ENCODE measurements at places on chromosomes 7 and 10.

DNA sequence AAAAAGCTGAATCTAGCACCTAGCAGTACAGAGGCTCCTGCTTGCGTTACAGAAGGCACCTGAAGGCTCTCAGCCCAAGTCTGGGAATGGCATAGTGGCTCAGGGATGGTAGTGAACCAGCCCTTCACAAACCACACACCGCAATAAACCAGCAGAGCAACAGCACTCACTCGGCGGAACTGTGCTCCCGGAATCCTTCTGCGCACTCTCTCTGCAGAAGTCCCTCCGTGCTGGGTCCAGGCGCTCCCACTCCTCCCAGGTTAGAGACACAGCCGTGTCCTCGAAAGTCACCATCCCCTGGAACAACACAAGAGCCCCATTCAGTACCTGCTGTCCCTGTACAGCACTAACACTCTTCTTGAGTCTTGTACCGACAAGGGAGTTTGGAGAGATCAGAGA lies 1.5 kb downstream of the ZNF394 start:
- DNase-seq = no peak

GRCh38 chr10:79018521-79019011 lies 50.2 kb upstream of the ZMIZ1 start:
- no peak for DNase-seq

- DNase-seq = no peak
These were observed 95.9 kb upstream of the HGF start for GRCh38 chr7:81865754-81866153.

DNA sequence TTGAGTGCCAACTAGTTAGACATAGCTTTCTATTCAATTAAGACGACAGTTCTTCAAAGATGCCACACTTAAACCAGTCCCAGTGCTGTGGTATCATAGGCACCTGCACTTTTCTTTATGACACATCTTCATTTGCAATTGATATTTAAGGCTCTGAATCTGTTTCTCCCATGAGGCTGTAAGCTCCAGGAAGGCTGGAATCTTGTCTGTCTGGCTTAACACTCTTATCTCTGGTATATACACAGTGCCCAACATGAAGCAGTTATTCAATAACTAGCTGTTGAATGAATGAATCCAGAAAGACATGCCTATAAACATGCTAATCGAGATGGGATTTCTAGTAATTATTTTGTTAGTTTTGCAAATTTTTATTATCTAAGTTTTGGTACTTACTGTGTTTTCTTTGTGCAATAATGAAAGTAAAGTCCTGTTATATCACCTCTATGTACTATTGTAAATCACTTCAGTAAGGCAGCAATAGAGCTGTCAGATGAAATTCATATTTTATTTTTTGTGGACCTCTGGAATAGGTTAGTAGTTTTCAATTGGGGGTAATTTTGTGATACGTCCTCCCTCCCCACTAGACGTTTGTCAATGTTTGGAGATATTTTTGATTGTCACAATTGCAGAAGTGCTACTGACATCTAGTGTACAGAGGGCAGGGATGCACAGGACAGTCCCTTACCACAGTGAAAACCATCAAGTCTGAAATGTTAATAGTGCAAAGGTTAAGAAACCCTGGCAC lies 51.3 kb upstream of the STEAP4 start:
- DNase-seq = no peak

DNA sequence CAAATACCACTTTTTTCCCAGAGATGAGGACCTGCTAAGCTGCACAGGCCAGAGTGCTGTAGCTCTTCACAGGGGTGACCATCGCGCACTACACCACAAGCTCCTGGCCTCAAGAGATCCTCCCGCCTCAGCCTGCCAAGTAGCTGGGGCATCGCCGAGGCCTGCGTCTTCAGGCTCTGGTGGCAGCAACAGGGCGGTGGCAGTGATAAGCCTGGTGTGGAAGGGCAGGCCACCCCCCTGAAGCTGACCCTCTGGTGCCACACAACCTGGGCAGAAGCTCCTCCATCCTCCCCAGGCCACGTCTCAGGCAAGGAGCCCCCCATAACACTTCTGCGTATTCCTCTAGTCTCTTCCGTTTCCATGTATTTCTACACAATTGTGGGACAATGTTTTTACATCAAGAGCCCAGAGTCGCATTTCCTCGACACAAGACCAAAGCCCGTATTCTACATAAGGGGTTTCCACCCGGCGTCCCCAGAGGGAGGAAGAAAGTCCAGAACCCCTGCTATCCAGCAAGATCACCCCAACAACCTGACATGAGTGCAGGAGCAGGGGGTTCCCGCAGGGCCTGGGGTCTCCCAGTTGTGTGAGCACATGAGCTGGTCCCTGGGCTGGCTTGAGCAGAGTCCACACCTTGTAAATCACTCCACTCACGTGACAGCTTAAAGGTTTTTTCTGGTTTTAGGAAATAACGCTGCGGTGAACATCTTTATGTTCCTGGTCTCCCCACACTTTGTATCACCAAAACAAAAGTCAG lies 37.6 kb upstream of the NCAPG2 start:
- no peak for DNase-seq

DNA sequence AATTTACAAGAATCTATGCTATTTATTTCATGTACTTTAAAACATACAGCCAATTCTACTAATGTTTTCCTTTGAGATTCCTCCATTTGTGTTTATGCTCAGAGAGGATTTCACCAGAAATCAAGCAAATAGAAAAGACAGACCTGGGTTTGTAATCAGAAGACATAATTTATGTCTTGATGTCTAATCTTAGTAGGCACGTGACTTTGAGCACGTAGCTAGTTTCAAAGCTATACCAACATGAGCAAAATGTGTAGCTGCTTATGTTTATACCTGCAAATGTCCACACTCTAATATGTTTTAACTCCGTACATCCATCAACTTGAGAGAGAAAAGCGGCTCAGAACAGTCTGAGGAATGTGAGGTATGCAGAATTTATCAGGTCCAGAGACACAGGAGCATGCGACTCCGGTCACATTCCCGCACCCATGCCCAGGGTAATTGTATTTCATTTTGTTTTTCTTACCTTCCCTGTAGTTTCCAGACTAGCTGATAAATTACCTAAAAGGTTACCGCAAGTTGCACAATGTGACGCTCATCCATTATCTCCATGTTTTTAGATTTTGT lies 40.0 kb downstream of the SVOPL start:
- DNase-seq = no peak

DNA sequence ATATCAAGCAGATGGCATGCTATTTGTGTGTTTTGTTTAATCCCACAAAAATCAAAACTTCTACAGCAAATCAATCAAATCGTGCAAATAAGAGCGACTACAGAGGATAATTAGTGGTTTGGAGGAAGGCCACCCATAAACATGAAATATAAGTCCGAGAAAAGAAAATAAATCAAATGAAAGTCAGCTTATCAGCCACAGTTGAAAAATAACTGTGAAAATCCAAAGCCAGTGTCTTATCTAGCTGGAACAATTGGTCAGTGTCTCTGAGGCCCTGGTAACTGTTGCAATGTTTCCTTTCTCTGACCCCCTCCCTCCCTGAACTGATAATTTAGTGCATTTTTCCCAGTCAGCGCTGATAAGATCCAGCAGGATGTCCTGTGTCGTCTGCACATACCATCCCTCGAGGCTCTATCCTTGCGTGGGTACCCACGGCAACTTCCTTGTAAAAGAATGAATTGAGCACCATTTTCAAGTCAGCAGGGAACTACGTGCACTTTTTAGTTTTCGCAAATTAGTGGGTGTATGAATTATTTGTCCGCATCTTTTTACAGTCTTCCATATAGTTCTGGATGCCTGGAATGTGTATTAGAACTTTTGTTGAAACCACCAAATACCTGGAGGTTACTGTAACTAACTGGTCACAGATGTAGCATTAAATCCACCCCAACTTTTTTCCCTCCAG lies 10.8 kb upstream of the JCAD start:
- DNase-seq = no peak

DNA sequence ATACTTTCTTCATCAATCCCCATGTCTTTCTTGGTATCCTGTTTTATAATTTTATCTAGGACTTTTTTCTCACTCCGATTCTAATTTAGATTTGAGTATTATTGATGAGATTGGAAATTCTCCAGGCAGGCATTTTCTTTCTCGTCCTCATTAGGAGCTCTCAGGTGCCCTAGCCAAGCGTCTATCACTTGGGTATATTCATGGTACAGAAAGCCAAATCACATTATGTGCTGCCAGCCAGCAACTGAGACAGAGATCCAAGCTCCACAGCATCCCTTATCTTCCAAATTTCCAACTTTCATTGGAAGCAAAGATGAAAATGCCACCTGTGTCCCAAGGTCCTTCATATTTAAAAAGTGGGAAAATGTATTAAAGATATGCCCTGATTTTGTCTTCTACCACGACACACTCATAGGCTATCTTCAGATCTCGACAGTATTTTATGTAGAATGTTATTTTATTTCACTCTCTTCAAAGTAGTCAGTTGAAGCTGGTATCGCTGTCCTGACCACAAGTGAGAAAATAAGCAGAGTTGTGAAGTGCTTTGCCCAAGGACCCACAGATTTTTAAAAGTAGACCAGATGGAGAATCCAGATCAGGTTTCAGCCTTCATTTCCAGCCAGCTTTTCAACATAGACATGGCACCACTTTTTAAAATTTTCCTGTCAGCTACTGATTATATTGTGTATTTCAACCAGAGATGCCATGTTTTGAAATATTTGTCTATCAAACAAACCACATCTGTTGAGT lies 773.4 kb downstream of the CNTNAP2 start:
- no peak for DNase-seq

GRCh38 chr10:84261236-84261915 lies 16.5 kb downstream of the RGR start:
- no peak for DNase-seq

- no peak for DNase-seq
These were observed 80.6 kb upstream of the RHEB start for GRCh38 chr7:151600331-151600730.

GRCh38 chr7:30973292-30973691 lies 9.5 kb downstream of the GHRHR start:
- DNase-seq = no peak

- no peak for DNase-seq
These were observed 2.7 kb upstream of the SNX13 start for GRCh38 chr7:17943006-17943405.

DNA sequence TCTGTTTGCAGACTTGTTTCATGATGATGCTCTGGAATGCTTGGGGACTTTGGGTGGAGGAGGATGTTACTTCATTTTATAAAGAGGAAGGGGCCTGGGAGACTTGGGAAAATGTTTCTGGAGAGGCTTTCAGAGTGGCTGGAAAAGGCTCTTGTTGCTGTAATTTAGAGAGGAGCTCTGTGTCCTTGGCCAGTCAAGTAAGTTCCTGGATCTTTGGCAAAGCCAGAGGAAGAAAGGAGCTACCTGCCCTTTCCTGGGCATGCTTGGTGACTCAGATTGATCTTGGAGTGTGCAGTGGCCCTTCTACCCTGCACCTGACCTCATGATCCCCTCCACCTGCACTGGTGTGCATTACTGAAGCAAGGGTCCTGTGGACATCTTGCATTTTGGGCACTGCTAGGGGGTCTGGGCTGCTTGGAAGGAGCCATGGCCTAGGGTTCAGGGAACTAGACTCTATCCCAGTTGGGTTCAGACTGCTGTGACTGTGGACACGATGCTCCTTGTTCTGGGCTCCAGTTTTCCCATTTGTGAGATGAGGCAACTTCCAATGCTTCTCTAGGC lies 56.1 kb downstream of the ADCYAP1R1 start:
- DNase-seq = no peak

DNA sequence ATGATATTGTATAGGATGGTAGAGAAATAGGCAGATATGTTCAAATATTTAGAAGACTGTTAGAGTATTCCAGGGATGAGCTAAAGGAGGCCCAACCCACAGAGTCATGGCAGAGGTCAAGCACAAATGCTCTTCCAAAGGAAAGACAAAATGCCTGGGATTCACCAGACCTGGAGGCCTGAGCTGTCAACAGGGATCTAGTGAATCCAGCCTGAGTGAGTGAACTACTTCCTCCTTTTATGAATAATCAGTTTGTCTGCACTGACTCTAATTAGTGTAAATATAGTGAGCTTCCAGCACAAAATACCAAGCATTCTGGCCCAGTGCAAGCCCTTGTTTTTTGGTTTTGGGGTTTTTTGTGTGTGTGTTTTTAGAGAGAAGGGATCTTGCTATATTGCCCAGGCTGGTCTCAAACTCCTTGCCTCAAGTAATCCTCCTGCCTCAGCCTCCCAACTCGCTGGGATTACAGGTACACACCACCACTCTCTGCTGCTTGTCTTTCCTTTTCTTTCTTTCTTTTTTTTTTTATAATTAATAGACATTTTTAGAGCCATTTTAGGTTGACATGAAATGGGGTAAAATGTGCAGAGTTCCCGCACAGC lies 244.4 kb downstream of the SKIDA1 start:
- DNase-seq = no peak

- no peak for DNase-seq
These were observed 14.6 kb downstream of the MDFIC start for GRCh38 chr7:114936471-114936870.

DNA sequence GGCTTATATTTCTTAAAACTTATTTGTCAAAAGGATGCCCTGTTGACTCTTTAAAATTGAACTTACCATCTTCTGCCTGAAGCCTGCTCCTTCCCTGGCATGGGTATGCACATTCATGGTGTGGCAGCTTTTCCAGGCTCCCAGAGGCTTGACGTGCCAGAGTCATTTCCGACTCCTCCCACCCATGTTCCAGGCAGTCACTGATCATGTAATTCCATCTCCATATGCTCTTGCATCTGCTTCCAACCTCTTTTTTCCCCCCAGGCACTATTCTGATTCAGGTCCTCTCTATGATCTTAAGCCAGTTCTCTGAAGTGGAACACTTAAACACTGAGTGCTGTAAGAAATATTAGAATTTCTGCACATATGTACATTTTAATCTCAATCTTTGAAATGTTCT lies 82.2 kb downstream of the CFAP58 start:
- no peak for DNase-seq

GRCh38 chr7:122402235-122402634 lies 97.7 kb upstream of the FEZF1 start:
- DNase-seq = no peak

- DNase-seq = no peak
These were observed 217.8 kb upstream of the AGK start for GRCh38 chr7:141333459-141333858.

GRCh38 chr10:52654201-52654600 lies 118.4 kb downstream of the MBL2 start:
- no peak for DNase-seq

All from stimulated activated CD4-positive, alpha-beta T cell treated with anti-CD3 and anti-CD28 coated beads, Interleukin-1b, Interleukin-23, amount 100 ng/mL, for 48 hours (primary cell).